Adrenal gland (tissue), 19 donors: ENCODE measurements at places on chromosomes 6 and 20.

DNA sequence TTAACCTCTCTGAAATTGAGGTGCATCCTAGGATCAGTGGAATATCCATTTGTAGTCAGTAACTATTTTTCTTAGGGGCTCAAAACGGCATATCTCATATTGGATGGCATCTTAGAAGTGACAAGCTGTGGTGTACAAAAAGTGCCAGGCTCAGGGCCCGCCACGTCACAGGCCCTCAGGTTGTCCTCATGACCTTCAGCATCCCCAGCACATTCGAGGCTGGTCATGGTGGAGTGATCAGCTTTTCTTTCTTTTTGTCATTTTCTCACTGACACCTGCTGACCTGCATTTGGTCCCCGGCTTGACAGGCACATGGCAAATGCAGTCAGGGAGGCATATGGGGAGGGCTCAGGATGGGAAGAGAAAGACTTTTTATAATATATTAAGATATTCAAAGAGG lies 7.1 kb upstream of the E2F1 start:
- no peak for DNase-seq

- DNase-seq: no peak
Measured at GRCh38 chr6:69012876-69013275, 377.8 kb downstream of the ADGRB3 start.

GRCh38 chr6:137496909-137497720 lies 2.9 kb upstream of the OLIG3 start:
- no peak for DNase-seq

DNA sequence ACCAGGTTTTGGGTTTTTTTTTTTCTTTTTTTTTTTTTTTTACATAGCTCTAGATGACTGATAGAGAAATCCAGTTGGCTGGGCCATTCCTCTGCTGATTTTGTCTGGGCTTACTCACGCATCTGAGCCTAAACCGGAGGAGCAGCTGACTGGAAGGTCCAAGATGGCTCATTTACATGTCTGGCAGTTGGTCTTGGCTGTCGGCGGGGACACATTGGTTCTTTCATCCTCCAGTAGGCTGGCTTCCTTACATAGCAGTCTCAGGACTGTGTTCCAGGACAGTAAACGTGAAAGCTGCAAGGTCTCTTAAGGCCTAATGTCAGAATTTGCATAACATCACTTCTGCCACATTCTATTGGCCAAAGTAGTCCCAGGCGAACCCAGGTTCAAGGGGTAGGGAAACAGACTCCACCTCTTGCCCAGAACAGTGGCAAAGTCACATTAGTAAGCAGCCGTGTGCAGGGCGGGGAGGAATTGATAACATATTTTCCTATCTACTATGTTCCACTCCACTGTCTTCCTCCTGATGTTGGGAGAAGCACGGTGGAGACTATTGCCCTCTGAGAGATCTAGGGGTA lies 87.0 kb downstream of the CDH22 start:
- no peak for DNase-seq

- no peak for DNase-seq
Measured at GRCh38 chr6:33843131-33844121, 39.6 kb upstream of the MLN start.

DNA sequence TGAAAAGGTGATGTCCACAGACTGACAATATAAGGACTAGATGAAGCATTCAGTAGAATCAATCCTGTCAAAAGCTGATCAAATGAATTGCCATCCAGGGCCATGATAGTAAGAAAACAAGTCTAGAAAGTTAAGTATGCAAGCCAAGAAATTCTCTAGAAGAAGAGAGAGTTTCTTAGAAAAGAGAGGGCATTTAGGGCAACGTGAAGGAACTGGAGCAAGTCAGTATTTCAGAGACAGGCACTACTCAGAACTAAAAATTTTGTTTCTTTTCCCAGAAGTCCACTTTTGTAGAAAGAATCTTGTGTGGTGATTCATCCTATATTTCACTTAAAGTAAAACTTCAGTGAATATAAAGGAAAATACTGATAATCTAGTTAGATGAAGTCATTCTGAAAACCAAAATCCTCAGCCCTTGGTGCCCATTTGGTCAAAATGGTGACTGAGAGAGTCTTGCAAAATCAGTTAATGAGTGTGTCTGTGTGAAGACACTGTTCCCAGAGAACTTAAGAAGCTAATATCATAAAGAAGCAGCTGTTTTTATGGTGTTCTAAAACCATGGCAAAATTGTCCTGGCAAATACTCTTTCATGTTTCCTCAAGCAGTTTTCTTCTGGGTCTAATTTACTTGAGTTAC lies 82.2 kb downstream of the COL19A1 start:
- no peak for DNase-seq

DNA sequence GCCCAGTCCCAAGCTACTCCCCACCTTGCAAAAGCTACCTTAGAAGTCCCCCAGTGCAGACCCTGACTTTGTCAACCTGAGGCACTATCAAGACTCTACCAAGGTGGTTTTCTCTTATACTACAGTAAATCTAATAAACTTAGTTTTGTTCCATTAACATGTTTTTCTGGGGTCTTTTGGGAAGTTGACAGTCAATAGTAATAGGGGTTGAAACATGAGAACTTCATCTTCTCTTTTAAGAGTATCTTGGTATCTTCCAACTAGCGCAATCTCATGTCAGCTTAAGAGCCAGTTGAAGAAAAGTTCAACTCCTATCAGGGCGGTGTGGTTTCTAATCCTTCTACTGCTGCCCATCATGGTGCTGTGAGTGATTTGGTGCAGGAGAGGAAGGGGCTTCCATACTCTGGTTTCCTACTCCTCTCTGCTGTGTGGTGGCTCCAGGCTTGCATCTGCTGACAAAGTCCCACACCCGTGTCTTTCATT lies 164.2 kb downstream of the FOXA2 start:
- DNase-seq: no peak

GRCh38 chr6:83215131-83216047 lies 22.2 kb downstream of the RWDD2A start:
- peak; percentile 61 for DNase-seq

- peak; percentile 18 for DNase-seq
Measured at GRCh38 chr20:62977613-62978560, 25.4 kb downstream of the SLC17A9 start.

DNA sequence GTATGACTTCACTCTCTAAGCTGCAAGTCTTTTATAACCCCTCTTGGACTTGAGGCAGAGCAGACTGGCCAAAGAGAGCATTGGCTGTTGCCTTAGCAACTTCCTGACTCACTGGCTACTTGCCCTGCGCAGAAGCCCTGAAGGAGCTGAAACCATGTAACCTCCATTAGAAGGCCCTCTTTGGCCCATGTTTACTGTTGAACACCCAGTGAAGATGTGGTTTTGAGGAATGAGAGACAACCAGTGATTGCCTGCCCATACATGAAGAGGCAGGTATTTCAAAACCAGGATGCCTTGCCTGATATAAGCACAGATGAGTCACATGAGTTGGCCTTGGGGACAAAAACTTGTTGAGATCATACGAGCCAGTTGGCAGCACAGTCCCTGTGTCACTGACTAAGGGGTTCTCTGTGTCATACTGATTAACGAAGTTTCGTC lies 182.5 kb downstream of the EDN1 start:
- DNase-seq: peak; percentile 91

- DNase-seq: no peak
Measured at GRCh38 chr20:58651559-58651945, 469 bp downstream of the STX16 start.

GRCh38 chr6:158408552-158409130 lies 96.4 kb downstream of the TULP4 start:
- DNase-seq: peak; percentile 41

DNA sequence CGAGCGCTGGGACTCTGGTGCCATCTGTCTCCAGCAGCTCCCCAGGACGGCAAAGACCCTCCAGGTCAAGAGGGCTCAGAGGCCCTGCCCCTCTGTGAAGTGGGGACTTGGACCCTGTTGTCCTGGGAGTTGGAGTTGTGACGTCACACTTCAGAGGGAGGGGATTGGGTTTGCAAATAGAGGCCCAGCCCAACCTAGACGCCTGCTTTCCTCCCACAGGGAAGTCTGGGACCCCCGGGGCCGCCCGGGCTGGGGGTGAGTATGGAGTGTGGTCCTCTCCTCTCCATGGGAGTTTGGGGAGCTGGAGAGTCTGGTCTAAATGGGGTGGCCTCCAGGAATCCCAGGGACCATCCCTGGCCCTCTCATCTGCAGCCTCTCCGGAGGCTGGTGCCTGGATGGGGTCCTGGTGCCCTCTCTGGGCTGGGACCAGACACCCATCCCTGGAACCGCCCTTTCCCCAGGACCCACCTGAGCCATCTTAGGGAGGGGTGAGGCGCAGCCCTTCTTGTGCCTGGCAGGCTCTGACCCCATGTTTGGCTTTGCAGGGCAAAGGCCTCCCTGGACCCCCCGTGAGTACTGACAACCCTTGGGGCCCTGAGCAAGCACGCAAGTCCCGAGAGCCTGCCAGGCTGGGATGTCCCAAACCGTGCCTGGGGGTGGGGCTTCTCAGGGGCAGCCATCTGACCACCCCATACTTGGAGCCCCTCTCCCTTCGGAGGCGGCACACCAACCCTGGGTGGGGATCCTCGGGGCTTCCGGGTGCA lies 4.3 kb downstream of the COL9A3 start:
- no peak for DNase-seq

DNA sequence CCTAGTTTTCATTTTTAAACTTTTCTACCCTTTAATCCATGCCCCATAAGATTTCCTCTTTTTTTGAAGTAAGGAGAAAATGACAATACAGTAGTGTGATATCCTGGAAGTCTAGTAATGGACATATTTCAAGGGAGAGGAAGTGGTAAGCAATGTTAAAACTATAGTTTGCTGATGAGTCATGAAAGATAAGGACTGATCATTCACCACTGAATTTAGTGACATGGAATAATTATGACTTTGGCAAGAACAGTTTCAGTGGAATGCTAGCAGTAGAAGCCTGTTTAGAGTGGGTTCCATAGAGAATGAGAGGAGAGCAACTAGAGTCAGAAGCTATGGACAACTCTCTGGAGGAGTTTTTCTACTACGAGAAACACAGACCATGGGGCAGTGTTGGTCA lies 24.9 kb upstream of the SLC2A12 start:
- no peak for DNase-seq

DNA sequence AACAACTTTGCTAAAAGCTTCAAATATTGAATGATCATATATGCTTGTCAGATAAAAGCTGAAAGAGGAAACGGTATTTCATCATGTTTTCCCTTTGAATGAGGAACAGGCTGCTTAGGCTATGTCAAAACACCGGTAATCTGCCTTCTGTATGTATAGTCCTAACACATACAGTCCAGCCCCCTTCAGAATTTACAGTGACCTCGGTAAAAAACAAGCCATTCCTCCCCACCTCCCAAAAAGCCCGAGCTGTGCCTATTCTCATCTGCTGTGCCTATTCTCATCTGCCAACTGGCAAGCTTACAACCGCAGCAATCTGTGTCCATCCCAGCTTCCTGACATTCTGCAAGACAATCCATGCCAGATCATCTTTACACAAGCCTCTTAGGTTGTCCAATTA lies 26.8 kb upstream of the UBE2J1 start:
- DNase-seq: no peak

- peak; percentile 90 for DNase-seq
Measured at GRCh38 chr20:44805979-44806620, 4.2 kb downstream of the RIMS4 start.

GRCh38 chr6:5099537-5099936 lies 14.4 kb downstream of the PPP1R3G start:
- no peak for DNase-seq

DNA sequence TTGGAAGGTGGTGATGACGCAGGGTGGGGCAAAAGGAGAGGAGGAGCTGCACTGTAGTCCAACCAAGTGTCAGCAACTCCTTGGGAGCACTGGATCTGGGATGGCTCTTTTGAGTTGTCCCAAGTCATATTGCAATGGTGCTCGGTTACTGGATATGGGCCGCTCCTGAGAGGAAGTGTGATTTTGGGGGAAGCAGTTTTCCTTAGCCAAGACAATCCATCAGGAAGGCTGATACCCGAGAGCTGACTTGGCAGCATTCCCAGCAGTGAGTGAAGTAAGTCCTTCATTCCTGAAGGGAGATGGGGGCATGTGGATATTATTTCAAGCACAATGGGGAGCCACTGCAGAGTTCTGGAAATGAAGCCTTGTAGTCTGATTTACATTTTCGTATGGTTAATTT lies 354.1 kb downstream of the RFPL4B start:
- DNase-seq: no peak

GRCh38 chr6:166364456-166364855 lies 18.3 kb downstream of the MPC1 start:
- DNase-seq: no peak

- DNase-seq: no peak
Measured at GRCh38 chr6:56864171-56864616, 90.7 kb upstream of the BEND6 start.

GRCh38 chr6:87922947-87923330 lies 124.7 kb upstream of the SPACA1 start:
- DNase-seq: no peak

GRCh38 chr20:43690943-43691598 lies 24.2 kb downstream of the MYBL2 start:
- DNase-seq: peak; percentile 57

GRCh38 chr6:47248446-47248845 lies 61.3 kb downstream of the TNFRSF21 start:
- no peak for DNase-seq

- no peak for DNase-seq
Measured at GRCh38 chr6:34974249-34974642, 85.2 kb downstream of the ANKS1A start.

DNA sequence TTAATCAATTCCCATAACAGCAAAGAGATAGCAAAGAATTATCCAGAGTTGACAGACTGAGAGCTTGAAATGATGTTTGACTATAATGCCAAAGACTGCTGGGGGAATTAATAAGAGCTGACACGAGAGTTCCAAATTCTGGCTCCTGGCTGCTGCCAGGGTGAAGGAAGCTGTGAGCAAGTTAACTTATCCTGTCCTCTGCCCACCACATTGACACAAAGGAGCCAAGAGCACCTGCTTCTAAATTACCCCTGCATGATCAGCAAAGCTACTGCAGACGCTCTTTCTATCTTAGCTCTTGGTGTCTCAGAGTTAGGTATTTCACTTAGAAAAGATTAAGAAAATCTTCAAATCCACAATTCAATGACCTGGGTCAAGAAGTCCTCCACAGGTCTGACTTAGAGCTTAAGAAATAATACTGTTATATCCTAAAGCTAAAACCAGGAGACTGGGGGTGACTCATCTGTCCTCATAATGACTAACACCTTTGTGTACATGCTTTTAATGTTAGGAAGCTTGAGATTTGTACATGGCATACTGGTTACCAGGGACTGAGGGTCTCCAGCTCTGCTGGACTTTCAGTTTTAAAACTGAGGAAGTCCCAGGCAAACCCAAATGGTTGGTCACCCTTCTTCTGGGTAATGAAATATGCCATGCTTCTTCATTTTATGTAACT lies 13.2 kb upstream of the FRK start:
- no peak for DNase-seq
